A549 (cell line): ENCODE measurements at places on chromosomes 3 and 15.

DNA sequence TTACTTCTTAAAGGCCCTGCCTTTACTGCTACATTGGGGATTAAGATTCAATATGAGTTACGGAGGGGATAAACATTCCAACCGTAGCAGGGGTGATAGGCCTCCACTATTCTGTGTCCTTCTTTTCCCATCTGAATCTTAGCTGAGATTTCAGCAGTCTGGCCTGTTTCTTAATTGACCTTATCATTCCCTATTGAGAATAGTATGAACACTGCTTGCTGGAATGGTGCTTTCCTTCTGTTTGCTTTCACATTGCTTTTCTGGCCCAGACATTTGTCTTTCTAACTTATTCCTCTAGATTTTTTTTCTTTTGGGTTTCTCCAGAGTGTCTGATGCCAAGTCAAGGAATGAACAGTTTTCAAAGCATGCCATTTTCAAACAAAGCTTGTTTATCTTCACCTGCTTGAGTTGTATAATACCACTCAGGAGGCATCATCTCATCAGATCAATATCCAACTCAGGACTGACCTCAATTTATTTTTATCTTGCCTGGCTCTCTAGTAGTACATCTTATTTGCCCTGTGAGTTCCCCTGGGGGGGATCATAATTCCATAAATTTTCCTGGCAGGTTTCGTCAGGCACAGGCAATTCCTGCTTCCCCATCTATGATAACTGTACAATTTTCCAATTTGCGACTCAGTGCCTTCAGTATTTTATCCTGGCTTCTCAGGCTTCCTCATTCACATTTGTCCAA, 161.1 kb upstream of the STT3B start:
- no peak for DNase-seq

GRCh38 chr3:172410702-172411477, 37.4 kb downstream of the GHSR start:
- DNase-seq = no peak

DNA sequence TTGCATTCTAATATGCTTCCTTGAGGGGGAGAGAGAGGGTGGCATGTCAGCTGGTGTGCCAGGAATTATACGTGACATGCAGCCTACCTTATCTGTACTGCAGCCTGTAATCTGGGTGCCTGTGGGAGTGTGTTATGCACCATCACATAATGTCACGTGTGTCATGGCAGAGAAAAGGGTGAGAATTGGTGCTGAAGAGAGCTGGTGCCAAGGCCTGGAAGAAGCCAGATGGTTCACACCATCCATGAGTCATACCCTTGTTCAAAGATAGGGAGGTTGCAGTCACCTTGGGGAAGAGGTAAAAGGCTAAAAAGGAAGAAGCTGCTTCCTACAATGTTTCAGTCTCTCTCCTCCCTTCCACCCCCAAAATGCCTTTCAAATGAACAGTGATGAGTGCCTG, 5.3 kb downstream of the BRPF1 start:
- DNase-seq = no peak

GRCh38 chr3:134066651-134067530, 37.2 kb upstream of the SLCO2A1 start:
- no peak for DNase-seq

DNA sequence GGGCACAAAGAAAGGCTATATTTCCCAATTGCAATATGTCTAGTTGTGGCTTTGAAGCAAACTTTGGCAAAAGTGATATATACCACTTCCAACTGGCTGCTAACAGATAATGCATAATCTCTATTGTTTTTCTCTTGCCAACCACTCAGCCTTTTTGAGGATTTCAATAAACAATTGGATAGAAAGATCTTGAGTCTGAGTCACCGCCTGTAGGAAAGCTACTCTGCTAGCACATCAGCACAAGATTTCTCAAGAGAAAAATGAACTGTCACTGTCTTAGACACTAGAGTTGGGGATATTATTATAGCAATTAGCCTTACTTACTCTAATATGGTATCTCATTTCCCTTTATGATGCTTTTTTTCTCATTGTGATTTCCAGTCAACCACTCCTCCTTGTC, 119.7 kb downstream of the SST start:
- no peak for DNase-seq

DNA sequence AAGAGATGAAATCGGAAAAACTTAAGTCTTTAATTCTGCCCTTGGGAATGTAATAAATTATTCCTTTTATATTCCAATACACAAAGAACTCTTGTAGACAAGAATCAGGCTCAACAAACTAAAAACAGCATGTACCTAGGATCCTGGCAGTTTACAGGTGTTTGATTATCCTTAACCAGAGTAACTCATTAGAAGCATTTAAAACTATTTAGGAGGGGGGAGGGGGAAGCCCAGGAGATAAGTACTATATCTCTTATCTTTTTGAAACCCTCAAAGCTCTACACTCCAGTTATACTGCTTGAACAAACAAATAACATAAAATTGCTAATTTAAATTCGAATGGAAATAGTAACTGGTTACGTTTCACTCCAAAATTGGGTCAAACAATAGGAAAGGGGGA, 1.9 kb downstream of the CNBP start:
- no peak for DNase-seq

DNA sequence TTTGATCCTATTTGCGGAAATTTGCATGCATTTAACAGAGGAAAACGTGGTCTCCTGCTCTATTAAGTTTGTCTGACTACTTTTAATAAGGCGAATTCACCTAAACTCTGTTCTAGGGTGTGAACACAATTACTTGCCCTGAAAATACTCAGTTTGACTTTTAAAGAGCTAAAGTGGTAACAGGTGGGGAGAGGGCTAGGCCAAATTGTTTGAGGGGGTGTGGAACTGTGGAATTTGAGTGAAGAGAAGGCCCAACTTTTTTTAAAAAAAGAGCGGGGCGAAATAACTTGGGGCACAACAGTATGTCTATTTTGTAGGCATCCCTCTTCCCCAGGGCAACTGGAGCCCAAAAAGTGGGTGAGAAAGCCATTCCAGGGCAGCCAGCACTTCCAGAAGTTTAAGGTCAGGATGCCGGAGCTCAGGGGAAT, 580 bp upstream of the FXR1 start:
- DNase-seq = no peak

DNA sequence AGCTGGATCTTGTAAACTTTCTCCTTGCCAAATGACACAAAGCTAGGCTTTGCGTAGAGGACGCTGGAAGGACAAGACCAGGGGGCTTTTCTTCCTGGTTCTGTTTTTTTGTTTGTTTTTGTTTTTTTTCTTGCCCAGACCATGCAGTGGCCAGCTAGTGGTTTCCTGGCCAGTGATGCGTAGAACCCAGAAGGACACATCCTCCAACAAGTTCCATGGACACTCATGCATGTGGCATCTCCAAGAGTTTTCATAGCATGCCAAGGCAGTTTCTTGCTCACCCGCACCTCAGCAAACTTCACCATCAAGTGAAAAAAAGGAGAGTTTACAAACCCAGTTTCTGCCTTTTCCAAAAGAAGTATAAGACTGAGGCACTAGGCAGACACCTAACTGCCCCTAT, 46.1 kb upstream of the TMCO5A start:
- DNase-seq = no peak
